ENCODE measurements at places on chromosomes 6 and 20. TPM values are rescaled to one million over a fixed set of nuclear protein-coding genes. Genes with fewer than 3 reads are reported as not detected.

Gene TFAP2C
- total RNA-seq: 0.48 TPM

Gene ALDH5A1
- 18.1 TPM for total RNA-seq

Gene C6orf15
- total RNA-seq: not detected

Gene FOXQ1
- total RNA-seq: 0.11 TPM

Gene SLCO4A1
- 4.1 TPM for total RNA-seq

Gene VEGFA
- 257 TPM for total RNA-seq

Gene COL9A3
- total RNA-seq: 0.43 TPM

Gene PSORS1C2
- total RNA-seq: not detected

GRCh38 chr20:5091902-5092301, 27.9 kb downstream of the PCNA start:
- no peaks in the 10 kb centered on the region for H3K36me3 ChIP-seq
- H3K4me3 ChIP-seq: no peak overlapping the region
- no peak for DNase-seq
- H3K27ac ChIP-seq: no peak overlapping the region

GRCh38 chr6:36244641-36245280, 25.1 kb upstream of the PNPLA1 start:
- no peak overlapping the region for H3K4me3 ChIP-seq
- H3K4me1 ChIP-seq: peaks cover 30% of the 10 kb centered on the region
- no peak for DNase-seq
- no peaks in the 10 kb centered on the region for H3K27me3 ChIP-seq
- H3K36me3 ChIP-seq: no peaks in the 10 kb centered on the region

DNA sequence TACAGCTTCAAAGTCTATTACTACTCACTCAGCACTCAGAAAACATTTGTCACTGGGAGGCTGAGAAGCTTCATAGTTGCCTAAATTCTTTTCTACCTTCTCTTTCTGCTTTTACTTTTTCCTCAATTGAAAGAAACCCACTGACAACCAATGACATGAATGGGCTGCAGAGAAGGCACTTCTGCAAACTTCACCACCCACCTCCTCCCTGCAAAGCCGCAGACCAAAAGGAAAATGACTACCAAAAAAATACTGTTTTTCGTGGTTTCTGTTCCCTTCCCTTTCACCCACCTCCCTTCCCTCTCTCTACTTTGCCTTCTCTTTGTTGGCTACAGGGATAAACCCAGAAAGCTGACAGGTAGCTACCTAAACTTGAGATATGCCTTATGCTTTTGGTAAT, 3.2 kb downstream of the GNAS-AS1 start:
- no peak for DNase-seq
- H3K27ac ChIP-seq: no peak overlapping the region
- H3K4me1 ChIP-seq: no peaks in the 10 kb centered on the region
- H3K36me3 ChIP-seq: no peaks in the 10 kb centered on the region
- no peak overlapping the region for H3K4me3 ChIP-seq

DNA sequence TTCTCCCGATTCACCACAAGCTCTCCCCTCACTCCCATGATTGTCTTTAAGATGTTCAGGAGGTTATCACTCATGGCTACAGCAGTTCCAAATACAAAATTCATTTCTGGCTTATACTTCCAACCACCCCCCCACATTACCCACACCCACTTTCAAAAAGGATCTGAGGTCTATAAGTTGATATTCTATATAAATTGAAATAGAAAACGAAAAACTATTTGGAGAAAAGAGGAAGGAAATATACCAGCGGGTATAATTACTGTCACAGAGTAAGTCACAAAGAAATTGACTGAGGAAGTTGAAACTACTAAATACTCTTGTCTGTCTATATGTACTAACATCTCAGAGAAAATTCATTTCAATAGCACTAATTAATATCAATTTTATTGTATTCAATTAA, 112.7 kb upstream of the TNFAIP3 start:
- no peak overlapping the region for H3K4me3 ChIP-seq
- H3K36me3 ChIP-seq: no peaks in the 10 kb centered on the region
- no peaks in the 10 kb centered on the region for H3K27me3 ChIP-seq

DNA sequence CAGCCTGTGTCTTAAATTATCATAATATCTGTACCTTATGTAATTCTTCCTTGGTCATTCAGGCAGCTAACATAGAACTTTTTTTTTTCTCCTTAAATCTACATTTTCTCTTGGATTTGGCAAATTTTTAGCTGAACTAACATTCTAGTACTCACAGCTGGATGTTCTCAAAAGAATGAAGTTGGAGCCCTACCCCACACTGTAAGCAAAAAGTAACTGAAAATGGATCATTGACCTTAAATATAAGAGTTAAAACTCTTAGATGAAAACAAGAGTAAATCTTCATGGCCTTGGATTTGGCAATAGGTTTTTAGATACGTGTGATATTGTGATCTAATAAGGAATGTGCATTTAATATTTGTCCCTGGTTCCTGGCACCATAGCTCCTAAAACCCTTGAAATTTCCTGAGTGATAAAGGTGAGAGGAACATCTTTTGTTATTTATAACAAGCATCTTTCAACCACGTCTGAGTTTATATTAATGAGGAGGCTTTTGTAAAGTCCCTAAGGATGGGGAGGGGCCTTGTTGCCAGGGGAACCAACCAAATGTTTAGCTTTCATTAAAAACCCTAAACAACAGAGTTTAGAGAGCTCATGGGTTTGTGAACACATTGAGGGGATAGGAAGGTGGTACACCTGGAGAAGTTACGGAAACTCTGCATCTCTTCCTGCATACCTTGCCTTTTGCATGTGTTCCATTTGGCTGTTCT, 106.1 kb upstream of the ADGRF4 start:
- H3K27me3 ChIP-seq: no peaks in the 10 kb centered on the region
- no peak overlapping the region for H3K27ac ChIP-seq
- DNase-seq: no peak
- no peak overlapping the region for H3K4me3 ChIP-seq
- H3K36me3 ChIP-seq: no peaks in the 10 kb centered on the region

- no peaks in the 10 kb centered on the region for H3K4me1 ChIP-seq
- no peaks in the 10 kb centered on the region for H3K36me3 ChIP-seq
- no peak overlapping the region for H3K27ac ChIP-seq
Observed at GRCh38 chr20:1667502-1668085, 10.0 kb upstream of the SIRPG start.

GRCh38 chr20:60634491-60635172, 617.4 kb upstream of the CDH4 start:
- no peaks in the 10 kb centered on the region for H3K4me1 ChIP-seq
- H3K4me3 ChIP-seq: no peak overlapping the region
- H3K27ac ChIP-seq: no peak overlapping the region
- no peaks in the 10 kb centered on the region for H3K36me3 ChIP-seq

- no peaks in the 10 kb centered on the region for H3K36me3 ChIP-seq
- H3K27me3 ChIP-seq: no peaks in the 10 kb centered on the region
- H3K27ac ChIP-seq: no peak overlapping the region
- DNase-seq: no peak
- H3K4me3 ChIP-seq: no peak overlapping the region
Observed at GRCh38 chr6:42197555-42198362, 3.0 kb upstream of the GUCA1B start.

DNA sequence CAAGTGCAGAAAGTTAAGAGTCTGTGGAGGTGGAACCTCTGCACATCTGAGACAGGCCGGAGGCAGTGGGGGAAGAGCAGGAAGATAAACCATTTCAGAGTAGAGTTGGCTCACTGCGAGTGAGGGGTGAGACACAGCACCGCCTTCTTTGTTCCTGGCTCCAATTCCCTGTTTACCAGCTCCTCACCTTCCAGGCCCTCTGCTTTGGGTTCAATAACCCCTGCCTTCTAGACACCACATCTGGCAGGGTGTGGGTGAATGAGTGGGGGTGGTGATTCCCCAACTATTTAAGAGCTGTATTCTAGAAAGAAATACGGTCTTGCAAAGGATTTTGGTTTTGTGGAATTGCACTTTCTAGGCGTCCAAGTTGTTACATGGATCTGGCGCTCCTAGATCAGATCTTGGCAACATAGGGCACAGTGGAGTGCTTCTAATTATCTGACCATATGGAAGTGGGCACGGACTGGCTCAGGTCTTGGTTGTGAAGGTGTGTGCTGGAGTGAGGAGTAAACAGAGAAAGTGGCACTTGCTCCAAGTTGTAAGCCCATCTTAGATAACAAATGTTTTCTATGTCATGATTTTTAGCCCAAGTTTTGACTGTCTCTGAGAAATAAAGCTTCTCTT, 141.6 kb upstream of the NRN1 start:
- no peaks in the 10 kb centered on the region for H3K27me3 ChIP-seq
- no peak overlapping the region for H3K4me3 ChIP-seq
- no peaks in the 10 kb centered on the region for H3K4me1 ChIP-seq
- H3K27ac ChIP-seq: no peak overlapping the region
- no peaks in the 10 kb centered on the region for H3K36me3 ChIP-seq

- no peaks in the 10 kb centered on the region for H3K27me3 ChIP-seq
- no peaks in the 10 kb centered on the region for H3K36me3 ChIP-seq
- H3K27ac ChIP-seq: no peak overlapping the region
- no peak overlapping the region for H3K4me3 ChIP-seq
- DNase-seq: no peak
Observed at GRCh38 chr6:17396256-17396655, 2.9 kb downstream of the CAP2 start.

DNA sequence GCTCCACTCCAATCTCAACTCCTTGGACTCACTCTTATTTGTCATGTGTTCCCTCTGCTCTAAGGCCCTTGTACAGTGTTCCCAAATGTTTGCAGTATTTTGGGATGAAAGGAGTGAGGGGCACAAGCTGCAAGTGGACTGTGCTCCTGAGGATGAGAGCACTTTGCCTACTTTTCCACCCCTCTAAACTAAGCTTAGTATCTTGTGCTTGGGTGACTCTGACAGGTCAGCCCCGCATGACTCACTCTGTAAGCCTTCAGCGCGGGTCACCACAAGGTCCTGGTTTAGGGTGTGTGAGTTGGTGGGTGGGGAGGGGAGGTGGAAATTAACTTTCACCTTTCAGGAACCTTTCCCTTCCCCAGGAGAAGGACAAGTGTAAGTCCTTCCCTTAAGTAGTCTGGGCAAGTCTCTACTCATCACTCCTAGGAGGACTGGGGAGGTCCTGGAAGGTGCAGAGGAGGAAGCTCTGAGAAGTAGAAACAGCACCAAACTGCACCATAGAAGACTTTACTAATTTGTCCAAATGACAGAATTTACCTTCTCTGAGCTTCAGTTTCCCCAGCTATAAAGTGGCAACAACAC, 68.8 kb upstream of the EPB41L1 start:
- no peaks in the 10 kb centered on the region for H3K27me3 ChIP-seq
- no peaks in the 10 kb centered on the region for H3K4me1 ChIP-seq
- H3K4me3 ChIP-seq: no peak overlapping the region
- H3K27ac ChIP-seq: no peak overlapping the region
- no peaks in the 10 kb centered on the region for H3K36me3 ChIP-seq

DNA sequence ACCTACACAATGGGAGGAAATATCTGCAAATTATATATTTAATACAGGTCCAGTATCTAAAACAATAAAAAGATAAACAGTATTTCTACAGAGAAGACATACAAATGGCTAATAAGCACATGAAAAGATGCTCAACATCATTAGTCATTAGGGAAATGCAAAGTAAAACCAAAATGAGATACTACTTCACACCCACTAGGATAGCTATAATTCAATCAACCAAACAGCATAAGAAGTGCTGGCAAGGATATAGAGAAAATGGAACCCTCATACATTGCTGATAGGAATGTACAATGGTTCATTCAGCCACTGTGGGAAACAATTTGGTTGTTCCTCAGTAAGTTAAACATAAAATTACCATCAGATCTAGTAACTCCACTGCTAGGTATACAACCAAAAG, 48.7 kb downstream of the NUDT3 start:
- no peaks in the 10 kb centered on the region for H3K36me3 ChIP-seq
- H3K27me3 ChIP-seq: no peaks in the 10 kb centered on the region
- no peak overlapping the region for H3K4me3 ChIP-seq

DNA sequence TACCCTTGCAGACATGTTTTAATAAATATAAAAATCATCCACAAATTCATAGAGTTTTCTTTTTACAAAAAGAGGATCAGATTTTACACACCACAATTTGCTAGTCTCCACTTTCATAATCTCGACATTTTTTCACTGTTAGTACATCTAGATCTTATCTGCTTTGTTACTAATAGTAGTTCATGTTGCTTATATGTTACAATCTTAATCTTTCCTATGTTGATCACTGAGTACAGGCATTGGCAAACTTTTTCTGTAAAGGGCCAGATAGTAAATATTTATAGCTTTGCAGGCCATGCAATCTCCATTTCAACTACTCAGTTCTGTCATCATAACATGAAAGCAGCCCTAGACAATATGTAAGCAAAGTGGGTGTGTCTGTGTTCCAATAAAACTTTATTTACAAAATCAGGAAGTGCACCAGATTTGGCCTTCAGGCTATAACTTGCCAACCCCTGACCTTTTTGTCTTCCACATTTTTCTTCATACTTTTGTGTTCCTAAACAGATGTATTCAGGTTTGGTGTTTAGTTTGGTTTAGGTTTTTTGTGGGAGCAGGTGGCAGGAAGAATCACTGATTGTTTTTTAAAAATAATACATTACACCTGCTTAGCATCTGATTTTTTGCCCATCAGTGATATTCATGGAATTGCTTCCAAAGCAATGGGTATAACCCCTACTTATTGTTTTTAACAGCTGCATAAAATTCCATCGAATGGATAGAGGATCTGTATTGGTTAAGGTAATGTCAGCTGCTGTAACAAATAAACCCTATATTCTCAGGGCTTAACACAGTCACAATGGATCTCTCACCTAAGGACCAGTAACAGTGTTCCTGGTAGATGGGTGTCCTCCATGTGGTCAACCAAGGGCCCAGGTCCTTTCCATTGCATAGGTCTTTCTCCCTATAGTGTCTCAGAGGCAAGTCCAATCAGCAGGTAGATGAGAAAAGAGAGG, 61.2 kb downstream of the EYA2 start:
- no peak overlapping the region for H3K4me3 ChIP-seq
- no peak for DNase-seq
- no peak overlapping the region for H3K27ac ChIP-seq

DNA sequence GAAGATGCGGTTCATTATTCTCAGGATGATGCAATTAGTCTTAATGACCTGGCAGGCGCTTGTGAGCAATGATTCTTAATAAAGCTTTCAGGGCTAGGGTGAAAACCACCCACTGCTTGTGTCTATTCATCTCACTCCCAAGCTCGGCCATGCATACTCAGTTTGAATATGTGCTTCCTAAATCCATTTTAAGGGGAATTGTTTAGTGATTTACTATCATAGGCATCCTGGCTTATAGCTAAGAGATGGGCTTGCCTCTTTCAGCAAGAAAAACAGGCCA, 141.1 kb upstream of the SLC24A3 start:
- no peaks in the 10 kb centered on the region for H3K27me3 ChIP-seq
- no peaks in the 10 kb centered on the region for H3K36me3 ChIP-seq
- no peak overlapping the region for H3K4me3 ChIP-seq
- no peaks in the 10 kb centered on the region for H3K4me1 ChIP-seq
- DNase-seq: no peak

Measured in adrenal gland (tissue), 19 donors.